ENCODE measurements at places on chromosomes 4 and X.

GRCh38 chr4:181181331-181181730 lies 1061.9 kb upstream of the TENM3 start:
- no peak for DNase-seq

DNA sequence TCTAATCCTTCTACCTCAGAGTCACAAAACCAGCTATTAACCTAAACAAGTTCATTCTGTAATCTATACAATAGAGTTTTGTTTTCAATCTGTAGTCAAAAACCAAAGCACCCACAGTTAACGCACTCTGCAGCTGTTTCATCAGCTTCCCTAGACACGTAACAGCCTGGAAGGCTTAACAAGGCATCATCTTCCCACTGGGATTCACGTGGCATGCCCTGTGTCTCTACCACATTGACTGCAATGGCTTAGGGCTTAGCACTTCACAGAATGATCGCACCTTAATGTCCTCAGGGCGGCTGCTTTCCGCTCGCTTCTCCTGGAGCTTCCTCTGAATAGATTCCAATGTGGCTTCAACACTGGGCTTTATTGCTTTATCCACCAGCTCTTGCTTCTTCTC lies 49.7 kb upstream of the NAP1L5 start:
- no peak for DNase-seq

DNA sequence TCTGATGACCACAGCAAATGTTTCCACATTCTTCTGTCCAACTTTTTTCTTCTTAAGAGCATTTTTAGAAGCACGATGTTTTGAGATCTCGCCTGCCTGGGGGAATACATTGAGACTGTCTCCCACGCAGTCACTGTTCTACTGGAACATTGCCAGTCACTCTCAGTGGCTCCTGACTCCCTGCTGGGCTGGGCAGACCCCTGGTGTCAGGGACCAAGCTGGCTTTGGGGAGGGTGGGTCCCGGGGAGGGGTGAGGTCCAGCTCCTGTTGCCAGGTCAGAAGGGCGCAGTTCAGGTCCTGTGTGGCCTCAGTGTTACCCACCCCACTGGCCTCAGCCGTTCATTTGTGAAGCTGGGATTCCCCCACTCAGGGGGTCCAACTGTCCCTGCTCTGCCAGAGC lies 18.9 kb upstream of the ABLIM2 start:
- DNase-seq = no peak

- no peak for DNase-seq
Observed at GRCh38 chr4:153189016-153189801, 15.0 kb upstream of the TRIM2 start.

GRCh38 chrX:76148041-76148665 lies 24.7 kb upstream of the PBDC1 start:
- no peak for DNase-seq

- no peak for DNase-seq
Observed at GRCh38 chr4:147980586-147980985, 248.7 kb downstream of the ARHGAP10 start.

DNA sequence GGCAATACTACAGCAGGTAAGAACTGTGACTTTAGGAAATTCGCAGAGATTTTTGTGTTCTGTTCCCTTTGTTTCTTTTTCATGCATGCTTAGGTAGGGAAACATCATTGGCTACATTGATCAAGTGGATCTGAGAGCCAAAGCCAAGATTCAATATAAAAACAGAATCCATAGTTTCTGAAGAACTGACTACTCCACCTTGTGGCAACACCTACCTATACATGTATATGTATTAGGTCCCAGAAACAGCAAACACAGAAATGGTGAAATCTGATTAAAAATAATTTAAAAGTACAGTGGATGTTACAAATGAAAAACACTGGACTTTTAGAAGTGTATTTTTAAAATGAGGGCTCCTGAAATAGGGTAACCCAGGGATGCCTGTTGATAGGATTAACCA lies 322.6 kb upstream of the MAOA start:
- no peak for DNase-seq

GRCh38 chrX:37424000-37424429 lies 74.9 kb downstream of the PRRG1 start:
- DNase-seq = no peak

GRCh38 chrX:133609166-133609565 lies 193.9 kb upstream of the GPC4 start:
- DNase-seq = no peak

DNA sequence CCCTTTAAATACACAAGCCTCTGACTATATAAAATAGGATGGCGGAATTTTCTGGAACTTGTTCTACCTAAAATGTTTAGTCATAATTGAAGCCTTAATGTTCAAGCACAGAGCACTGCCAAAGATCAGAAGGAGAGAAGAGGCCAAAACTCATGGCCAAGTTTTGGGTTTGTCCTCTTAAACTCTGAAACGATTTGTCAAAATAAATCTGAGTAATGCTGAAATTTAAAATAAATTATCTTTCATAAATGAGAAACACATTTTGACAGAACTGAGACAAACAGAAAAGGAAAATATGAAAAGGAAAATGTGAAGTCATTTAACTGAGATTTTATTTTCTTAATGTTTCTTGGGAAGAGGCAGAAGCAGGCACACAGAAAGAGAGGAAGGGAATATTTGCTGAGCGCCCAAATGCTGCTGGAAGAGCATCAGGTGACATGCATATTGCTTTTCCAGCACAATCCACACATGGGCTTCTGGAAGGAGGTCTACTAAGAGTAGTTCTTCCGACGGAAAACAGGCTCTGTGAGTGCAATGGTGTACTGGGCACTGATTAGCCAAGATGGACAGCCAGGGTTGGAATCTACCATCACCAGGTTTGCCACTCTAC lies 47.4 kb upstream of the ZNF518B start:
- no peak for DNase-seq

- no peak for DNase-seq
Observed at GRCh38 chr4:15434091-15434490, 6.3 kb downstream of the C1QTNF7 start.

- DNase-seq = no peak
Observed at GRCh38 chrX:20237864-20238263, 28.8 kb downstream of the RPS6KA3 start.

- DNase-seq = peak; percentile 36
Observed at GRCh38 chr4:120156120-120156718, 89.6 kb upstream of the MAD2L1 start.

- no peak for DNase-seq
Observed at GRCh38 chr4:75658876-75659275, 14.3 kb downstream of the G3BP2 start.

- DNase-seq = no peak
Observed at GRCh38 chr4:36399762-36400353, 118.4 kb downstream of the DTHD1 start.

DNA sequence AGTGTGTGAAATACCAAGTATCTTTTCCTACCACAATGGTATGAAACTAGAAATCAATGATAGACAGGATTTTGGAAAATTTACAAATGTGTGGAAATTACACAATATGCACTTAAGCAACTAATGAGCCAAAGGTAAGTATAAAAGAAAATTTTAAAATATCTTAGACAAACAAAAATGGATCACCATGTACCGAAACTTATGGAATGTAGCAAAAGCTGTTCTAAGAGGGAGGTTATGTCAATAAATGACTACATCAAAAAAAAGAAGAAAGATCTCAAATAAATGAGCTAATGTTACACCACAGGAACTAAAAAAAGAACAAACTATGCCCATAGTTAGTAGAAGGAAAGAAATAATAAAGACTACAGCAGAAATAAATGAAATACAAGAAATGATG lies 1084.1 kb downstream of the TECRL start:
- no peak for DNase-seq

DNA sequence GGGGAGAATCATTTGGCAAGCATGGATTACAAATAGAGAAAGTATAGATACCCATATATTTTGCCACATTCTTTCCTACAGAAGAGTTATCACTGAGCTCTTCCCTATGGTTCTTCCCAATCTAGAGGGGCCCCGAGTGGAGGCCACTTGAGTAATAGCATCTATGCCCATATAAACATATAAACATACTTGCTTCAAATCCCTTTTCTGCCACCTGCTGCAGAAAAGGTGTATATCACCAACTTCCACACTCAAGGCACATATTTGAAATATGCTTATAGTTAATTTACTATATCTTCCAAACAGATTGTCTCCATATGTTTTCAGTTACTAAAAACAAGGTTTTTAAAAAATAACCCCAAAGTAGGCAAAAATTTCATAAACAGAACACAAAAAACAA lies 642.8 kb upstream of the DIPK2B start:
- DNase-seq = no peak

DNA sequence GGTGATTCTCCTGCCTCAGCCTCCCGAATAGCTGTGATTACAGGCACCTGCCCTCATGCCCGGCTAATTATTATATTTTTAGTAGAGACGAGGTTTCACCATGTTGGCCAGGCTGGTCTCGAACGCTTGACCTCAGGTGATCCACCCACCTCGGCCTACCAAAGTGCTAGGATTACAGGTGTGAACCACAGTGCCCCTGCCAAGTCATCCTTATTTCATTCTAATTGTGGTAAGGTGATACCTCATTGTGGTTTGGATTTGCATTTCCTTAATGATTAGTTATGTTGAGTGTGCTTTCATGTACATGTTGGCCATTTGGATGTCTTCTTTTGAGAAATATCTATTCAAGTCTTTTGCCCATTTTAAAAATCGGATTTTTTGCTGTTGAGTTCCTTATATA lies 93.0 kb downstream of the USP9X start:
- no peak for DNase-seq

- no peak for DNase-seq
Observed at GRCh38 chr4:182764137-182764536, 153.0 kb downstream of the DCTD start.

- no peak for DNase-seq
Observed at GRCh38 chrX:45202171-45202570, 1.5 kb upstream of the DIPK2B start.

GRCh38 chr4:80465238-80465637 lies 129.7 kb downstream of the CFAP299 start:
- DNase-seq = no peak

DNA sequence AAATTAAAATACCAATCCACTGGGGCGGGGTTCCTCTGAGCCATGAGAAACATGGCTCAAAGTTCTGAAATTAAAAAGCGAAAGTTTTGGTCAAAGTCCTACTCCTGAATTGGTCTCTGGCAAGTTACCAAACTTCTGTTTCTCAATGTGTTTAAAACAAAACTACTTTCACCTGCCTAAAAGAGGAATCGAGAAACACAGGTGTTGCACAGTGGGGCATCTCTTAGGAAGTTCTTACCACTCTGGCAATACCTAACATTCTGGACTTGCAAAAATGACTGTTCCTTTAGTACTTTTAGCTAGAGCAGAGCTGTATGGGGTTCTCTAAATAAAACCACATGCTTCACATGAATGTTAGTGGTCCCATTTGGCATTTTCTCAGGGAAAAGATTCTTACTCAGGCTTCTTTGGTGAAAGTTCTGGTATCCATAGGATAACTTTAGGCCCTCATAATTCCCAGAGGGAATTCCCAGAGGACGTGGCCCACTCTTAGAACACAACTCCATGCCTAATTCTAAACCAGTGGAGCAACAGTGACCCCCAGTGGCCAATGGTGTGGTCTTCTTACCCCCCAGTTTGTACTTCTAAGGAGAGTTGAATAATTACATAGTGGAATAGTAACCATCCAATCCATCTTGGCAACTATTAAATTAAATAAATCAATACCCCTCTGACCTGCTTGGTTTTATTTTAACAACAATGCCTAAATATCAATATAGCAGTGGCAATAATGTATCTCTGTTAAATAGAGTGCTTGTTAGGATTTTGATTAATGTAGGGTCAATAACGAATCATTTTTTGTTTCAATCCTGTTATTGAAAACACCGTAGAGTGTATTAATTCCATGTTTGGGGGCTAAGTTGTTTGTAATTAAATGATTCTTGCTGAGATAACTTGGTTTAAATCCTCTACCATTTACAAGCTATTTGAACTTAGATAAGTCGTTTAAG lies 21.9 kb downstream of the BMP3 start:
- DNase-seq = peak; percentile 19

DNA sequence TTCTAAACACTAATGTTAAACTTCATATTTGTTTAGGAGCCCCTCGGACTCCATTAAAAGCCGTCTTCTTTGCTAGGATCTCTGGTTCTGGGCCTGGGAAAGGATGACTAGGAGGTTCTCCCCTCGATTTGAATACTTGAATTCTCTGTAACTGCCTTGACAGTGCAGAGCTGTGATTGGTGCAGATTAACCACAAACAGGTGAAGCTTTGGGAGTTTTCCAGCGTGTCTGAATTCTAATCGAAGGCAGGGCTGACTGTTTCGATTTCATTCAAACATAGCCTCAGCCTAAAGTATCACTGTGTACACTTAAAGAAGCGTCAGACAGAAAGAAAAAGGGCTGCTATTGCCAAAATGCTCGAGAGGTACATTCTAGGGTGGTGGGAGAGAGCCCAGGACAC lies 29.0 kb downstream of the TFDP3 start:
- DNase-seq = no peak

GRCh38 chr4:146883070-146883469 lies 62.6 kb downstream of the TTC29 start:
- no peak for DNase-seq

- no peak for DNase-seq
Observed at GRCh38 chr4:122715221-122715620, 17.3 kb upstream of the BBS12 start.

- no peak for DNase-seq
Observed at GRCh38 chrX:152925835-152926234, 28.0 kb downstream of the ZNF185 start.

- no peak for DNase-seq
Observed at GRCh38 chrX:13179100-13179499, 134.7 kb upstream of the FAM9C start.

- no peak for DNase-seq
Observed at GRCh38 chrX:130347321-130347720, 7.6 kb downstream of the SLC25A14 start.

- no peak for DNase-seq
Observed at GRCh38 chr4:55736605-55737183, 82.9 kb upstream of the EXOC1L start.

- DNase-seq = no peak
Observed at GRCh38 chrX:70525733-70526132, 81.1 kb downstream of the DLG3 start.

DNA sequence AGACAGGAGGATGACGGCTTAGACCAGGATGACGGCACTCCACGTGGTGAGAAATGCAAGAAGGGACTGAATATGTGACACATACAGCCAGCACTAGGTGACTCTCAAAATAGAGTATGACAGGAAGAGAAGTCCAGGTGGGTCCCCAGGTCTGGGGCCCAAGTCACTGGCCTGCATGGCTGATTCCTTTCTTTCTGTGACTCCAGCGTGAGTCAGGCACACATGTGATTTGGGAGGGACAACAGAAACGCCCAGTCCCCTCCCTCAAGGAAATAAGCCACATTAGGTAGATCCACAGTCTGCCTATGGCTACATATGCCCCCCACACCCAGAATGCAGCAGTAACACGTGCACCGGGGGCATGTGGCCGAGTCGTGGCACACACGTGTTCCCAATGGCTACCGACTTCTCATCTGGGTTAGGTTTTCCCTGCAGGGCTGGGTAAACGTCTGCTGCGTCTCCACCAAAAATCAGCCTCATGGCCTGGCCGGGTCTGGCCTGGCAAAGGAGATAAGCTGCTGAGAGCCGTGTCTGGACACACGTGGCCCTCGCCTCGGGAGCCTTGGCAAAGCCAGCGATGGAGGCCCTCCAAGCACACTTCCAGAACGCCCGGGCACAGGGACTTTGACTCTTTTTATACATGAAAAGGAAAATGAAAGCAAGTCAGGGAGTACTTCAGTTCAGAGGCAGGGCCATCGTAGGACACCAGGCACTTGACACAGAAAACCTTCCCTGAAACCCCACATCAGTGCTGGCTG lies 19.3 kb downstream of the SEL1L3 start:
- DNase-seq = no peak
